ENCODE measurements at places on chromosomes 7 and 10. TPM values are rescaled to one million over a fixed set of nuclear protein-coding genes. Genes with fewer than 3 reads are reported as not detected.

Gene SNCG
- total RNA-seq: not detected

DNA sequence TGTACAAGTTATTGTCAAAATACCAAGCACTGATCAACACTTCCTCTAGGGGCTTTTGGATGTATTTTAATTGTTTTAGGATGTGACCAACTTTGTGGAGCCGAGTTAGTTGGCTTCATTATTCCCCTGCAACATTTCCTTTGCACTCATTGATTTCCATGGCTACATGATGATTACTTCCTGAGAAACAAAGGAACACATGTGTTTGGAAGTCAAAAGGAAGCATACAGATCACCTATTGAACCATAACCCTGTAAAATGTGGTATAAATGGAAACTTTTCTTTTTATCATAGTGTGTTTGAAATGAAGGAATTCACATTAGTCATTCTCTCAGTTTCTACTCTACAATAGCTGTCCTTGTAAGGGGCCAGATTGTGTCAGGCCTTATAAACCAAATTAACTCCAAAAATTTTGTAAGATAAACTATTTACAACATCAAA lies 32.2 kb upstream of the EXOC6 start:
- peak; percentile 28 for ATAC-seq

- ATAC-seq: no peak
Measured at GRCh38 chr10:113064039-113064438, 114.0 kb downstream of the TCF7L2 start.

DNA sequence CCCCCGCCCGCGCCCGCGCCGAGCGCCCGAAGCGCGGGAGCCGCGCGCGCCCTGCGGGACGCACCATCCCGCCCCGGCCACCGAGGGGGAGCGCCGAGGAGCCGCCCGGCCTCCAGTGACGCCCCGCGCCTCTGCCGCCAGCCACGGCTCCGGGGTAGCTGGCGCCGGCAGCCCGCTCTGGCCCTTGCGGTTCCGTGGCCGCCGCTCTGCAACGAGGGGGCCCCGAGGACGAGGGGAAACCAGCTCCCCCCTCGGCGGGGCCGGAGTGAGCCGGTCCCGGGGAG lies at the start of gene PAXIP1:
Gene PAXIP1 (minus strand): TSS at position 33 of the 284 bp plus-strand sequence. CDS start 195 bp downstream, outside the sequence.
- ATAC-seq: peak; percentile 61

DNA sequence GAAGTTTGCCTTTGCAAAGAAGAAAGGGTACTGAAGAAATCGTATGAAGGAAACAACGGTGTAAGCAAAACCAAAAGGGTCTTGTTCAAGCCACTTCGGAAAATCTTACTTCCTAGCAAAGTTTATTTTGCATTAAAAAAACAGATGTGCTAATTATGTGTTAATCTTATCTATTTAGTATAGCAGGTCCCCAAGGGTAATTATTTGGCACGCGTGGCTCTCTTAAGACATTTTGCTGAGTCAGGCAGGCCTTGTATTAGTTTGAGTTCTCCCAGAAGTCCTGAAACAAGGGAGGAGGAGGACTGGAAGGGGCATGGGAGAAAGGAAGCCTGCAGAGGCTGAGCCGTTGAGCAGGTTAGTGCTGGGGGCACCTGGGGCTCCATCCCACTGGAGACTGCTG lies 44.9 kb downstream of the TMEM178B start:
- ATAC-seq: no peak

- ATAC-seq: no peak
Measured at GRCh38 chr10:90919683-90920574, 958 bp downstream of the ANKRD1 start.

DNA sequence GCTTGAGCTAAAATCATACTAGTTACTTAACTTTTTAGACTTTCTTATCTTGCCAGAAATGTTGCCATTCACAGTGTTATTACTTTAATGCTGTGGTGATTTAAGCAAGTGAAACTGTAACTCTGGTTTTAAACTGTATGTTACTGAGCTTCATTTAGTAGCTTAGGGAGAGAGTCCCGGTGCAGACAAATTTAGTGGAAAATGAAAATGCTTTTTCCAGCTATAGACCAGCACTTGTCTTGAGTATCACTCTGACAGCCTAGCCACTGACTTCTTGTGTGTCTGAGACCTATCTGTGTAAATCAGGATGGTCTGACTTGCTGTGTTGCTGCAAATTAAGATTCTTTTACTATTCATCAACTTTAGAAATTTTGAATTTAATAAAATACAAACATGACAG lies 200.8 kb downstream of the CACNB2 start:
- ATAC-seq: no peak

GRCh38 chr10:34580643-34581042 lies 234.5 kb downstream of the PARD3 start:
- ATAC-seq: no peak

DNA sequence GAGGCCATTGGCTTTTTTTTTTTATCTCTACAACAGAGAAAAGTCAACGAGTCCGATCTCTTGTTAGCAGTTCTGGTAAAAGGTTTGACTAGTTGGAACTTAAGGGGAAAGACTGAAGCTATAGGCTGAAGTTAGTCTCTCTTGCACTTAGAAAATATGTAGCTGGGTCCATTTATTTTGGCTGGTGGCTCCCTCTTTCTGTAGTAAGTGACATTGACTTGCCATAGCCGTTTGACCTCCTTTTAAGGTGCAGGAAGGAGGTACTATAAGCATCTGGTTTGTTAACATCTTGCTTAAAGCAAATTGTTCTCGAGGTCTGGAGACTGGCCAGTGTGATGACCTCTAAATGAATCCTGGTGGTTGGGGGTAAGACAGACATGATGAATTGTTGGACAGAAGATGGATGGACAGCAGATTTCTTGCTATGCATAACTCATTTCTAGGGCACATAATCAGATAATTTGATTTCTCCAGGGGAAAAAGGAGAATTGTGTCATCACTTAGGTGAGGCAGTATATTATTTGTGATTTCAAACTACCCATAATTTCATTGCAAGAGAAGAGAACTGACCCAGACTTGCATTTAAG lies 356.3 kb upstream of the GALNT17 start:
- peak; percentile 18 for ATAC-seq
